Esophagus squamous epithelium (tissue), 5 donors: ENCODE measurements at places on chromosomes 7 and 10.

GRCh38 chr10:131853610-131853964 is 47.2 kb upstream of the PPP2R2D start:
- DNase-seq: no peak

- DNase-seq: no peak
Measured at GRCh38 chr10:92850185-92850584, 1.9 kb downstream of the EXOC6 start.

DNA sequence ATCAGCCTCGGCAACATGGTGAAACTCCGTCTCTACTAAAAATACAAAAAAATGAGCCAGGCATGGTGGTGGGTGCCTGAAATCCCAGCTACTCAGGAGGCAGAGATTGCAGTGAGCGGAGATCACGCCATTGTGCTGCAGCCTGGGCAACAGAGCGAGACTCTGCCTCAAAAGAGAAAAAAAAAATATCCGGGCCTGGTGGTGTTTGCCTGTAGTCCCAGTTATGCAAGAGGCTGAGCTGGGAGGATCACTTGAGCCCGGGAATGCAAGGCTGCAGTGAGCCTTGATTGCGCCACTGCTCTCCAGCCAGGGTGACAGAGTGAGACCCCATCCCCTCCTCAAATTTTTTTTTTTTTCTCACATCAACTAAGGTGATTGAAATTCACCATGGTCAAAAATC is 42.8 kb downstream of the CDC123 start:
- no peak for DNase-seq

- no peak for DNase-seq
Measured at GRCh38 chr10:59336632-59337031, 25.7 kb downstream of the FAM13C start.

GRCh38 chr7:107946881-107947280 is 55.9 kb downstream of the DLD start:
- no peak for DNase-seq

- DNase-seq: no peak
Measured at GRCh38 chr10:72615970-72616369, 9.9 kb downstream of the MICU1 start.

- no peak for DNase-seq
Measured at GRCh38 chr7:155590215-155591018, 44.1 kb upstream of the CNPY1 start.

DNA sequence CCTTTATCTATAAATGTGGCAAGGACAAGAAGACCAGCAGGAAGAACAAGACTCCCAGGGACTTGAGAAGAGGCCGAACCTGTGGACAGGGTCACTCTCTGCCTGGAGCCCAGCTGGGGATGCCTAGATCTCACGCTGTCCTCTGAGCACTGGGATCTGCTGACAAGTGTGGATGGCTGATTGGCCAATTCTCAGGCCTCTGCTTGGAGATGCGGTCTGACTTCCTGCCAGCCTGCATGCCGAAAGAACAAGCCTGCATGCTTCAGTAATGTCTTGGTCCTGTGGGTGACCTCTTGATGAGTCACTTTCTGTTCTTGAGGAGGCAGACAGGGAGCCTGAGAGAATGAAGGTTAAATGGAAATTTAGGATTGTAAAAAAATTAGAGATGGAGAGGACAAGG is 84.7 kb downstream of the TMEM178B start:
- DNase-seq: no peak

- no peak for DNase-seq
Measured at GRCh38 chr10:60353519-60354258, 36.0 kb downstream of the ANK3 start.

- DNase-seq: no peak
Measured at GRCh38 chr7:155566011-155566836, 19.9 kb upstream of the CNPY1 start.

DNA sequence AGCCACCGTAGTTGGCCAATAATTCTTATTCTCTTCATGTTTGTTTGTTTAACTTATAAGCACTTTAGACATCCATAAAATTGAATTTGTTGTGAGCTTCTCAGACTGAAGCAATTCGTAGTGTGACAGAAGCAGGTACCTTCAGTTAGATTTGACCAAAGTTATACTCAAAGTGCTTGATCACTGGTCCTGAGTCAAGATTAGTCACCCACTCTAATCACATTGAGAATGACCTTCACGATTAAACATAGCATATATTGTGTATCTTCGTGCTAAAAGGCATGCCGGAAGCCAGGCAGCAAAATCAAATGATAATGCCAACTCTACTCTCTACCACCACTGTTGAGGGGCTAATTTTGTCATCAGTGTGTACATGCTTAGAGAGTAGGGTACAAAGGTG is 763.7 kb upstream of the MBL2 start:
- no peak for DNase-seq

DNA sequence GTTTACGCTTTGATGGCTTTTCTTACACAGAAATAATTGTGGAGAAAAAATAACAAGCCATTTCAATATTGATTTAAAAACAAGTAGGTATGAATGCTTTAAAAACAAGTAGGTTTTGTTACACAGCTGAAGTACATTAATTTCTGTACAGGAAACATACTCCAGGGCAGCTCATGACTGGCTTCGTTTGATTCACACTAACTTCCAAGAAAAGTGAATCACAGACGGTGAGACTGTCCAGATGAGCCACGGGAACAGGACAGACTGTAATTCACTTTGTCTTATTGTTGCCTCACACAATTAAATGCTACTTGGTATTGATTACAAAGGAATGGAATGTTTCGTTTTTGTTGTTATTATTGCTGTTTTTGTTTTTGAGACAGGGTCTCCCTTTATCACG is 26.6 kb upstream of the SNX10 start:
- DNase-seq: no peak

GRCh38 chr10:58645416-58646146 is 132.9 kb downstream of the BICC1 start:
- no peak for DNase-seq

- no peak for DNase-seq
Measured at GRCh38 chr10:79393221-79393923, 46.1 kb downstream of the PPIF start.

- no peak for DNase-seq
Measured at GRCh38 chr10:128158021-128158795, 32.0 kb upstream of the MKI67 start.

DNA sequence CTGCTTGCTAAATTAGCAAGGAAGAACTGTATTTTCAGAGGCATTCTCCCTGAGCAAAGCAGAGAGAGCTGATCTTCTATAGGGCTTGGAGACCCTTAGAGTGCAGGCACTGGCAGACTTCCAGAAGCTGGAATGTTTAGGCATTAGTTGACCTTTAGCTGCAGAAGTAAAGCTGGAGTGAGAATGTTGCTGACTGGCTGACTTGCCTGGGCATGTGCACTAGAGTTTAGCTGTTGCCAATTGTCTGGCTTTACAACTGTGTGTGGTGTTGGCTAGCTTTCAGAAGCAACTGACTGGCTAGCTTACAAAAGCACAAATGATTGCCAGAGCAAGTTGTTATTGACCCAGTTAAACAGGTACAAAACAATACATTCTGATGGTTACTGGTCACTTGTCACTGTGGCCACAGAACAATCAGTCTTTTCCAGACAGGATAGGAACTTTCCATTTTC is 25.1 kb downstream of the FAM13C start:
- no peak for DNase-seq

GRCh38 chr10:62582804-62583208 is 208.6 kb downstream of the ZNF365 start:
- no peak for DNase-seq

DNA sequence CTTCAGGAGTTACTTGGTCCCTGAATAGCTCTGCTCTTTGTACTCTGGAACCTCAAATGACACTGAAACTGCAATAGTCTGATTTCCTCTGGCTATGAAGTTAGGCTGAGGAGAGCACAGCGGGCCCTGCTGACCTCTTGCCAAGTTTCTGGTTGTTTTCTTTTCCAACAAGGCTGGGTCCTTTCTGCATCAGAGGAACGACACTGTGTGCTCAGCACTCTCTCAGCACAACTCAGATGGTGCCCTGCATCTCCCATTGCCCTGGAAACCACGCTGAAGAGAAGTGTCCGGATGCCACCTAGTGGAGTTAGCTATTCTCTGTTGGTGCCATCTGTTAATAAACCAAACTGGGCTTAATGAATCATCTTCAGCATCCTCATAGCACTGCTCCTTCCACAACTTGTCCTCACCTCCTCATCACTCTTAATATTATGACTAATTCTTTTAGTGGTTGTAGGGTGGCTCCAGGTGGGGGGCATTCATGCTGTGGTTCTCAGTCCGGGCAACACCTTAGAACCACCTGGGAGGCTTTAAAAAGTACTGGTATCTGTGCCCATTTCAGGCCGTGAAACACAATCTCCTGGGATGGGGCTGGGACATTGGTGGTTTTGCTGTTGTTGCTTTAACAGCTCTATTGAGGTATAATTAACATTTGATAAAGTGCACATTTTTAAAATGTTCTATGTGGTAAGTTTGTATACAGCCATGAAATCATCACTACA is 8.2 kb upstream of the EFCAB10 start:
- DNase-seq: no peak

- DNase-seq: no peak
Measured at GRCh38 chr10:80461208-80462183, 7.4 kb downstream of the TSPAN14 start.

GRCh38 chr7:115297656-115298055 is 375.8 kb downstream of the MDFIC start:
- DNase-seq: no peak

DNA sequence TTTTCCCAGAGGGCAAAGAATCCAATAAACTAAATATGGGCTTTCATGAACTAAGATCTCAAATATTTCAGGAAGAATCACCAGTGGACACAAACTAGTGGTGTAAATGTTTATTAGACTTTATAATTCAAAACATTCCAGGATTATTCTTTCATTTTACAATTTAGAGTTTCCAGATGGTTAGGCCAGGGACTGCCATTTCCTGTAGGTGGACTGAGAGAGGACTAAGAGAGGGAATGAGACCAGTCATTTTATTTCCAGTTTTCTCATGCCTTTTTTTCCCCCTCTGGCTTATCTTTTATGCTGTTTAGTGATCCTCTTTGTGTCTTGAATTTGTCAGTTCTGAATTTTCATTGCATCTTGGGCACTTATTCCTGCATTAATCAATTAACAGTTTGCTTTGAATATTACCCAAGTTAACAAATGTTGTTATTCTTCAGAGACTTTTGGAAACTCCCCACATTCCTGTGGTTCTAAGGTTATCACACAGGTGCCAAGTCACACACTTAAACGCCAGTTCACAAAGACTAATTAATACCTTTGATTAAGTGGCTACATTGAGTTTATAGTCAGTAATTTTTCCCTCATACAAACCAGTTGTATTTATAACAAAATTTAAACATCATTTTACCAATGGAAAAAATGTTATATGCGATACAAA is 12.3 kb downstream of the CISD1 start:
- no peak for DNase-seq

DNA sequence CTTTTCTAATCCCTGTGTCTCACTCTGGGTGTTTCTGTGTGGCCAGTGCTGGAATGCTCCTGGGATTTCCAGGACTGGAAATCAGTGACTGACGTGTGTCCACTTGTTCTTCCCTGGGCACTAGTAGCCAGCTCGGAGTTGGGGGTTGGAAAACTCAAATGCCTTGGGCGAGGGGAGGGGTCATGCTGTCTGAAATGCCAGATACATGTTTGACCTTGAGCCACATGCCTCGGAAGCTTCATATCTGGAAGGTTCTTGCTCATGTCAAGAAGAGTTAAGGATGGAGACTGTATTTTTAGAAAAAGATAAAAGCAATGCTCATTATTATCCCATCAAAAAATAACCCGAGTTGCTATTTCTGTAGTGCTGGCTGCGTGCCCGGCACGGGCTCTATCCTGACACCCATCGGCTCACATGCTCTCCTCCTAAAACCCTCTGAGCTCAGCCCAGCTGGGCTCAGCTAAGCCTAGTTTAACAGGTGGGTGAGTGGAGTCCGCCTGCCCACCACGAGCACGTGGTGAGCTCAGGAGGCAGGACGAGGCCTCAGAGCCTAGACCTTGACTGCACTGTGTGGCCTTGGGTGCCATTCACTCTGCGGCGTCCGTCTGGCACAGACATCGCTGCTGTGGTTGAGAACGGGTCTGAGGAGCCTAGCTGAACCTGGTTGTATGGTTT is 6.4 kb downstream of the DPYSL4 start:
- DNase-seq: no peak

GRCh38 chr10:85961073-85961472 is 405.5 kb downstream of the GRID1 start:
- no peak for DNase-seq

- DNase-seq: no peak
Measured at GRCh38 chr10:127953876-127954275, 47.0 kb downstream of the PTPRE start.

DNA sequence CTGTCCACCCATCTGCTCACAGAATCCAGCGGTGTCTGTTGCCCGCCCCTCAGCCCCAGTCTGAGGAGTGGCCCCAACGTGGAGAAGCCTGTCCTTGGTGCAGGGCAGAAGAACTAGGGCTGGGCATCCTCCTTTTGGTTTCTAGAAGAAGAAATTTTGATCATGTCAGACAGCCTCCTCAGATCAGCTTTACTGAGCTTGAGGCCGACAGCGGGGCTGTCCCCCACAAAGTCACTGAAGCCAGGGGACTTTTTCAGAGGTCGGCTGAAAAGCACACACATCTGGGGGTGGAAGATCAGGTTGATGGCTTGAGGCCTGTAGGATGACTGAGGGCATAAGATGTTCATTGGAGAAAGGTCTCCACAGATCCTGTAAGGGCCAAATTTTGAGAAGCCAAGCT is 767.9 kb downstream of the GRID1 start:
- no peak for DNase-seq

GRCh38 chr7:27459021-27459730 is 203.5 kb downstream of the HIBADH start:
- DNase-seq: no peak

GRCh38 chr7:29607259-29607658 is 43.6 kb downstream of the PRR15 start:
- DNase-seq: no peak

DNA sequence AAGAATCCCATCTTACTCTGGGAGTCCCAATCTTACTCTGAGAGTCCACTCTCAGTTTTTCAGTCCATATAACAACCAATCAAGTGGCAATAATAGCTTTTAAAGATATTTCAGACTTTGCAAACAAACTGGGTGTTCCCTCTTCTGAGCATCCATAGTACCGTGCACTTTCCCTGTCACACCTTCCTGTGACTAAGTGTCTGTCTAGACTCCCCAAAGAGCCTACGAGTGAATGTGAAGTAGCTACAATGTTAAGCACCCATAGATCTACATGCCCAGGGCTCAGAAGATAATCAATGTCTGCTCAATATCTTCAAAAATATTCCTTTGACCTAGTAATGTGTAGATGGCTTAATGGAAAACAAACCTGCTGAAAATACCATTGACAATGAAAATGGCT is 95.6 kb upstream of the ASAH2 start:
- DNase-seq: no peak

DNA sequence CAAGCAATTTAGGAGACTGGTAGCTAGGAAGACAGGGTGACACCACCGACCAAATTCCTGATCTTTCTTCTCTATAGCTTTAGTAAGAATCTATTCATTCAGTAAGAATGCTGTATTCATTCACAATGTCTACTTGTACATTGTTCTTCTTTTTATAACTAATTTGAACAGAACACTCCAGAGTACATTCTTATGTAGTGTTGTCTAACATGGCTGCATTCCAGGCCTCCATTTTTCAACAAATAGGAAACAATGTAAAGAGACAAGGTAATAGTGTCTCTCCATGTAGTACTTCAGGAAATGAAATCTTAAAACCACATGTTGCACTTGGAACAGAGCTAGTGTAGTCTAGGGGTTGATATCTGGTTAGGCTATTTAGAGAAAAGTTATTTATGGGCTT is 1.8 kb downstream of the VCL start:
- DNase-seq: no peak

GRCh38 chr10:117547016-117547715 is 4.6 kb downstream of the EMX2 start:
- DNase-seq: no peak

GRCh38 chr7:148905093-148905666 is 21.1 kb upstream of the EZH2 start:
- DNase-seq: no peak
